ENCODE measurements at places on chromosomes 1 and 21. TPM values are rescaled to one million over a fixed set of nuclear protein-coding genes. Genes with fewer than 3 reads are reported as not detected.

The EDN2 gene
- 0.51 TPM for polyA plus RNA-seq

The RNU1-2 gene
- polyA plus RNA-seq, result 1.5 TPM

The AMY1A gene
- not detected for polyA plus RNA-seq

The LSM10 gene
- 24.3 TPM for polyA plus RNA-seq

The MYOM3 gene
- polyA plus RNA-seq, result 29.9 TPM

The TMEM269 gene
- polyA plus RNA-seq, result 1.1 TPM

The ANGEL2 gene
- 32.3 TPM for polyA plus RNA-seq

The NLRP3 gene
- polyA plus RNA-seq, result 0.78 TPM

The OR10Z1 gene
- not detected for polyA plus RNA-seq

The CD52 gene
- 3.7 TPM for polyA plus RNA-seq

The NUP210L gene
- 0.17 TPM for polyA plus RNA-seq

The LDLRAD1 gene
- not detected for polyA plus RNA-seq

The OR2L2 gene
- polyA plus RNA-seq, result 0.04 TPM

Data from renal cortex interstitium (tissue), 15 donors.